ENCODE measurements at places on chromosomes 2 and 18.

DNA sequence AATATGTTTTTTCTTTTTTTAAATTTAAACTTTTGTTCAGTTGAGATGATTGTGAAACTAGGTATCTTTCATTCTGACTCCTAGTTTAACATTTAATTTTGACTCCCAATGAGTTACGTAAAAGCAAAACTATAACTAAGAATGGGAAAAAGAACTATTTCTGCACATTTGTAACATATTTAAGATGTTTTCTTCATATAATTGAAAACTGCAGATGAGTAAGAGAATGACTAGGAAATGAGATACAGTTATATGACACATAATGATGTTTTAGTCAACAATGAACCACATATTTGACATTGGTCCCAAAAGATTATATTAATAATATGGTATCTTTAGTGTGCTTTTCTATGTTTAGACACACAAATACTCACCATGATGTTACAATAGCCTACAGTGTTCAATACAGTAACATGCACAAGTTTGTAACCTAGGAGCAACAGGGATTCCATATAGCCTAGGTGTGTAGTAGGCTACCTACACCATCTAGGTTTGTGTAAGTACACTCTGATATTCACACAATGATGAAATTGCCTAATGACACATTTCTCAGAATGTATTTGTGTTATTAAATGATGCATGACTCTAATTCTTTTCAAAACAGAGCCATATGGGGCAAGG, 12.6 kb downstream of the ERMN start:
- DNase-seq: no peak

- DNase-seq: no peak
These were observed 69.5 kb upstream of the PELI1 start for GRCh38 chr2:64213532-64214275.

GRCh38 chr2:218010984-218011652, 8.3 kb upstream of the TNS1 start:
- no peak for DNase-seq

DNA sequence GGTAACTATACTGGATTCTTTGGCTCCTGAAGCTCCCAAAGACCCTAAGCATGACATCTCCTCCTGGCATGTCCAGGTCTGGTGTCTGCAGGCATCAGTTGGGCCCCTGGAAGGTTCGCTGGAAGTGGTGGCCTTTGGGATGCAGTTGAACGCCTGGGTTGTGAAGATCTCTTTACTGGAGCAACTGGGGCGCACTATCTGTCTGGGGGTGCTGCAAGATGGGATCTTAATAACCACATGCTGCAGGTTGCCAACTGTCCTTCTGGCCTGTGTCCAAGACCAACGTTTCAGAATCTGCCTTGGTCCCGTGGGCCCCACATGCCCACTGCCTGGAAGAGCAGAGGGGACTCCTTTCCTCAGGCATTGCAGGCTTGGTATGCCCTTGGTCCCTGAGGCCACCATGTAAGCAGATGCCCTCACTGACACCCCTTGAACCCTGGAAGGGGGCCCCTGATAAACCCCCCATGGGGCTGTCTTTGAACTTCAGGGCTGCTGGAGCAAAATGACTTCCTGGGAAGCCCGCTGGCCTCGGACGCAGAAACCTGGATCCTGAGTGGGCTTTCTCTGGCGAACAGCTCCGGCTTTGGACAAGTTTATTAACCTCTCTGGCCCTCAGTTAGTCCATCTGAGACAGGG, 101.9 kb downstream of the TWIST2 start:
- no peak for DNase-seq

DNA sequence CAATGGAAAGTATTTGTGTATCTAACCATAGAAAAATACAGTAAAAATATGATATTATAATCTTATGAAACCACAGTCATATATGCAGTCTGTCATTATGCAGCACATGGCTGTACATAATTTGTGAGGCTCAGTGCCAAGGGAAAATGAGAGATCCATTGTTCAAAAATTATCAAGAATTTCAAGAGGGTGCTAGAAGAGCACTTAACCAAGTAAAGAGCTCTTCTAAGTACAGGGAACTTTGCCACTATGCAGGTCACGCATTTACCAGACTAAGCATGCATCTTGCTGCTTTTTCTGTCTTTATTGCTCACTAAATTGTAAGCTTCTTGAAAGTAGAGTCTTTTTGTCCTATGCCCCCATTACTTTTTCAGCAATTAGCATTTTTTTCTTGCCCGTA, 438.0 kb downstream of the LRP1B start:
- no peak for DNase-seq

- DNase-seq: no peak
These were observed 6.0 kb upstream of the ALPP start for GRCh38 chr2:232372231-232373208.

- DNase-seq: no peak
These were observed 47.6 kb downstream of the CCBE1 start for GRCh38 chr18:59649591-59649990.

GRCh38 chr2:154125891-154126290, 254.2 kb downstream of the GALNT13 start:
- no peak for DNase-seq

- no peak for DNase-seq
These were observed 349.6 kb upstream of the KCNH7 start for GRCh38 chr2:163187995-163188655.

GRCh38 chr2:38622210-38622609, 19.5 kb upstream of the HNRNPLL start:
- no peak for DNase-seq

GRCh38 chr18:71079606-71080005, 790.8 kb downstream of the SOCS6 start:
- no peak for DNase-seq

GRCh38 chr2:26033270-26033817, 540 bp upstream of the RAB10 start:
- DNase-seq: peak; percentile 72

DNA sequence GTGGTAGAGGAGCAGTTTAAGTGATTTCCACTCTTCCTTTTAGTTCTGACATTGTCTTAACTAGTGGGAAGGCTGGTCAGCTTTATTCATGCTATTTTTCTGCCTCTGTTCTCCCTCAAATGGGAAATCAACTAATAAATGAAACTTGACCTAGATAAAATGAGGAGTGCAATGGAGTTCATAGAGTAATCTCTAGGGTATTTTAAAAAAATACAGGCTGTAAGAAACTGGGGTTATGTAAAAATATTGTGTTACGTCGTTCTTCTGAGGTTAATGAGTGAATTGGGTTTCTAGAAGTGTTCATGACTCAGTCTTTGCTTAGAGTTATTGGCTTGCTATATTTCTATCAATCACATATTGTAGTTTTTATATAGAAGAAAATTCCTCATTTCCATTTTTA, 734.5 kb downstream of the MBD2 start:
- no peak for DNase-seq

DNA sequence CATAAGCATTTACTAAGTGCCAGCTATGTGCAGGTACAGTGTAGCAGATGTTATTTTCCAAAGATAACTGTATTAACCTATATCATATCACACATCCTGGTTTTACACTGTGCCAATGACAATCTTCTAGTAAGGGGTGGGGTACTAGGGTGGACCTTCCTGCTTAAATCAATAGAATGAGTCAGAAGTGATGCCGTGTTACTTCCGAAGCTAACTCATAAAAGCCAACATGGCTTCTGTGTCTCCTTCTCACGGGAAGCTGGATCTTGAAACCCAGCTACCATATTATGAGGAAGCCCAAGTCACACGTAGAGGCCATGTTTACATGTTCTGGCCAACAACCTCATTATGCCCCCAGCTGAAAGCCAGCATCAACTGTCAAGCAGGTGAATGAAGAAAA, 59.1 kb downstream of the MRPL33 start:
- DNase-seq: no peak

DNA sequence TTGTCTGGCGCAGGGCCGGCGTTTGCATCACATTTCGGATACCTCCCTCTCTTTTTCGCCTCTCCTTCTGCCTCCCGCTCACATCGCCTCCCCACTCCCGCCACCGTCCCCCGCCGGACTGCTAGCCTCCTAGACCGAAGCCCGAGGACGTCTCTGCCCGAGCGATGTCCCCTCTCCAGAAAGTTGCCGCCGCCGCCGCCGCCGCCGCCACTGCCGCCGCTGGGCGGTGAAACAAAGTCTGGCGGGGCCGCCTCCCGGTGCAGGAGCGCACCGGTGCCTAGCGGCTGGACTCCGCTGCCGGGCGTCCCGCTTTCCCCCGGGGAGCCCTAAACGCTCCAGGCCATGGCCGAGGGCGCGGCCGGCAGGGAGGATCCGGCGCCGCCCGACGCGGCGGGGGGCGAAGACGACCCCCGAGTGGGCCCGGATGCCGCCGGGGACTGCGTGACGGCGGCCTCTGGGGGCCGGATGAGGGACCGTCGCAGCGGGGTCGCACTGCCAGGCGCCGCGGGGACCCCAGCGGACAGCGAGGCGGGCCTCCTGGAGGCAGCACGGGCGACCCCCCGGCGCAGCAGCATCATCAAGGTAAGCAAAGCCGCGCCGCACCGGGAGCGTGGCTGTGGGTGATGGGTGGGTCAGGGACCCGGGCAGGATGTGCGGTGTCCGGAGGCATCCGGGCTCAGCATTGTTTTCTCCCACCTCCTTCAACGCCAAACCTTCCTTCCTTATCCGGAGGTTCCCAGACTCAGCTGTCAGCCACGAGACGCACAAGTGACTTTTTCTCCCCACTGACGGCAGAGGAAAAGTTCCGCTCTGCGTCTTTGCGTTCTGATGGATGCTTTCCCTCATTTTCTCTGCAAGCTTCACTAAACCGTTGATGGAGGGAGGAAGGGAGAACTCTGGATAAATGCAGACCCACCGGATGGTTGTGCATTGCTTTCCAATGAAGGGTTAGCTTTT, 643 bp downstream of the PLCL1 start:
- DNase-seq: no peak

- DNase-seq: no peak
These were observed 111.1 kb upstream of the CAB39 start for GRCh38 chr2:230601510-230601909.

GRCh38 chr2:207619764-207620203, 5.4 kb downstream of the METTL21A start:
- DNase-seq: no peak

GRCh38 chr2:197339496-197340220, 29.1 kb upstream of the ANKRD44 start:
- no peak for DNase-seq

GRCh38 chr2:109521233-109522062, 92.3 kb downstream of the SEPTIN10 start:
- DNase-seq: no peak

DNA sequence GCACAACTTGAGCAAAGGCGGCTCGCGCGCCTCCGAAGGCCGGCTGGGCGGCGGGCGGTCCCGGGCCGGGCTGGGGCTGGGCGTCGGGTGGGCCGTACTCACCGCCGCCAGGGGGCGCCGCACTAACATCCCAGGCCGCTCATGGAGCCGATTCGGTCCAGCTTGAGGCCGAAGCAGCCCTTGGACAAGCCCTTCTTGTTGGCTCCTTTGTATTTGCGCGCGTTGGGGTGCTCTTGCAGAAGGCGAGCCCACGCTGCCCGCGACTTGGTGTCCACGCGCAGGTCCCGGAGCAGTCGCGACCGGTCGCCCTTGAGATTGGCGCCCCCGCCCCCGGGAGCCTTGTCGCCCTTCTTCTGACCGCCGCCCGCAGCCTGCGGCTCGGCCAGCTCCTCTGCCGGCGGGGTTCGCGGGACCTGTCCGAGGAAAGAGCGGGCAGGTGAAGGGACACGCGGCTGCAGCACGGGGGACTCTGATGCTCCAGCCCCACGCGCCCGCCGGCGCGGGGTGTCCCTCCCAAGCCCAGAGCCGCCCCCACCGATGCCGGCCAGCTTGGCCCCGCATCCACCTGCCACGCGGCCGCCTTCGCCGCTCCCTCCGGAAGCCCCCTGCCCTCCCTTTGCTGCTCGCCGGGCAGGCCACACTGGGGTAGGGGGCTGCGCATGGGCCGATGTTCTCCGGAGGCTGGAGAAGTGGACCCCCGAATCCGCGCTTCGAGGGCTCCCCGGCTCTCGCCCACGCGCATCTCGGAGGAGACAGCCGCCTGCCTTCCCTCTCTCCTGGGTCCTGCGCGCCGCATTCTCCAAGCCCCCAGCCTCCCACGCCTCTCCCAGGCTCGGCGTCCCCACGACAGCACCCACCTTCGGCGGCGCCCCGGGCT, 655 bp downstream of the NPPC start:
- peak; percentile 69 for DNase-seq

Measured in stromal cell of bone marrow (primary cell).